ENCODE measurements at places on chromosomes 13 and 19. TPM values are rescaled to one million over a fixed set of nuclear protein-coding genes. Genes with fewer than 3 reads are reported as not detected.

GRCh38 chr19:5052515-5052914 lies 83.6 kb downstream of the KDM4B start:
- no peak for DNase-seq

DNA sequence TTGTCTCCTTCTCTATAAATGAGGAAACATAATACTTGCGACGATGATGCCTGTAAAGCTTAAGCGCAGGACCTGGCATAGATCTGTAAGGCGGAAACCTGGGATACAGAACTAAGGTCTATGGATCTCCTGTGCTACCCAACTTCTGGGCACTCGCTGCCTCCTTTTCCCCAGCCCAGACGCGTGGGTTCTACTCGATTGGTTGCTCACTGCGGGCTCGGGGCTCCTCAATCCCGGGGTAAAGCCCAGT lies 615 bp upstream of the PSMC4 start:
- DNase-seq = no peak

- no peak for DNase-seq
Observed at GRCh38 chr13:77523834-77524728, 11.4 kb upstream of the SCEL start.

- no peak for DNase-seq
Observed at GRCh38 chr13:102847272-102848234, 1.7 kb downstream of the ERCC5 start.

DNA sequence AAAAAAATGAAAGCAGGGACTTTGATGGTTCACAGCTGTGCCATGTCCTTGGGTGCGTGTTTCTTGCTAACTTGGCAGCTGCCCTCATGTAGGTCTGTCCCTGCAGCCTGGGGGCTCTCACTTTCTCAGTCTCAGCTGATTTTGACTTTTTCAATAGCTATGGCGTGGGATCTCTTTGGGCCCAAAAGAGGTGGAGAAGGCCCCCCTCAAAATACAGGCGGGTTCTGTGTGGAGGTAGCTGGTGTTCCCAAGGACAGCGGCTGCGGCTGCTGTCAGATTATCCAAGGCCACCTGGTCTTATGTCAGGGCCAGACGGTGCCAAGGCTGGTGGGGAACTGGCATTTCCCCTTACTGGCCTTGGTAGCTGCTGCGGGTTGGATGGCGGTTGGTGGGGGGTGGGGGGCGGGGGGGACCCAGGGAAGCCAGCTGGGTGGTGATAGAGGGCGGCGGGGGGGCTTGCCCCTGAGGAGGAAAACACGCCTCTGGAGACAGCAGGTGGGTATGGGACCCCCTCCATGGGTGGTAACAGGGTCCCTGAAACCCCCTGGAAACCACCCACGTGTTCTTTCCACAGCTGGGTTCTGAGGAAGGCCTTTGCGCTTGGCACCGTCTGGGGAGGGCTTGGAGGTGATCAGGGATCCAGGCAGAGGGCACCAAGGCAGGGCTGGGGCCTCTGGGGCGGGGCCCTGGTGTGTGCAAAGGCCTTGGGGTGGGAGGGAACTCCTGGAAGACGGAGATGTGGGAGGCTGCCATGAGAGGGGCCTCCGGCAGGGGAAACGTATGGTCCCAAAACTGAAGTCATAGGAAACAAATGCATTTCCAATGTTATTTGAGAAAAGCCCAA lies 4.1 kb downstream of the TIMM13 start:
- peak; percentile 55 for DNase-seq

GRCh38 chr13:71624653-71625600 lies 242.1 kb downstream of the DACH1 start:
- DNase-seq = no peak

The FLT3 gene
- 0.11 TPM for total RNA-seq

GRCh38 chr13:34223984-34224383 lies 406.0 kb downstream of the RFC3 start:
- DNase-seq = no peak

Measured in Right ventricle myocardium superior (tissue), 1 donor.